CD4-positive, alpha-beta T cell (primary cell): ENCODE measurements at places on chromosomes 2 and 18. TPM values are rescaled to one million over a fixed set of nuclear protein-coding genes. Genes with fewer than 3 reads are reported as not detected.

CPLX4 gene
- not detected for total RNA-seq

XDH gene
- not detected for total RNA-seq

ACMSD gene
- not detected for total RNA-seq

IER3IP1 gene
- total RNA-seq = 1.5 TPM

GLI2 gene
- not detected for total RNA-seq

GPR17 gene
- total RNA-seq = not detected

KLF7 gene
- total RNA-seq = 90.1 TPM

SERPINB10 gene
- not detected for total RNA-seq

POTEC gene
- not detected for total RNA-seq

INPP5D gene
- total RNA-seq = 141 TPM

ATOH8 gene
- not detected for total RNA-seq

CCDC68 gene
- not detected for total RNA-seq

UGT1A3 gene
- not detected for total RNA-seq

IL1RL1 gene
- total RNA-seq = not detected

AQP12B gene
- total RNA-seq = not detected

PARD3B gene
- total RNA-seq = 0.87 TPM

FAM237A gene
- total RNA-seq = not detected
